Head of caudate nucleus (tissue), 42 donors: ENCODE measurements at places on chromosomes 11 and 22.

GRCh38 chr22:46739094-46739870 is 1.2 kb upstream of the CERK start:
- DNase-seq, result no peak

DNA sequence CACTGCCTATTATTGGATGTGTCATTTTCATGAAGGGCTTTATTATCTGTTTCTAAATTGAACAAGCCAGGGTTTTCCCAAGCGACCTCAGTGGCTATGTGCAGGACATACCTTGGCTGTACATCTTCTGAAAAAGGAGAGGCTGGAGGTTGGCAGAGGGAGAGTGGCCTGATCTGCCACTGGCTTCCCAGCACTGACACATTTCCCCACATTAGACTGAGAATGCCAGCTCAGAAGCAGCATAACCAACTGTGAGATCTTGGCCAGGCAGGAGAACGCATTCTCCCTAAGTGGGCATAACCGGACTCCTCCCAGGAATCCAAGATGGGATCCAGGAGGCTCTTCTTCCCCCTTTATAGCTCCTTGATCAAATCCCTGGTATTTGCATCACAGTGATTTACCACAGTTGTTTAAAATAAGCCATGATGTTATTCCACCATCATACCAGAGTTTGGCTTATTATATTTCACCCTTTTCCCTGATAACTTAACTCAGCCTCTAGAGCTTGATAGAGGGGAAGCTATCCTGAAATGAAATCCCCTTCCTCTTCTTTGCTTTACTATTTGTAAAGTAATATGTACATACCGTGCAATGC is 33.8 kb downstream of the AMOTL1 start:
- DNase-seq, result no peak

- no peak for DNase-seq
Measured at GRCh38 chr11:62458212-62459002, 39.6 kb downstream of the SCGB1A1 start.

DNA sequence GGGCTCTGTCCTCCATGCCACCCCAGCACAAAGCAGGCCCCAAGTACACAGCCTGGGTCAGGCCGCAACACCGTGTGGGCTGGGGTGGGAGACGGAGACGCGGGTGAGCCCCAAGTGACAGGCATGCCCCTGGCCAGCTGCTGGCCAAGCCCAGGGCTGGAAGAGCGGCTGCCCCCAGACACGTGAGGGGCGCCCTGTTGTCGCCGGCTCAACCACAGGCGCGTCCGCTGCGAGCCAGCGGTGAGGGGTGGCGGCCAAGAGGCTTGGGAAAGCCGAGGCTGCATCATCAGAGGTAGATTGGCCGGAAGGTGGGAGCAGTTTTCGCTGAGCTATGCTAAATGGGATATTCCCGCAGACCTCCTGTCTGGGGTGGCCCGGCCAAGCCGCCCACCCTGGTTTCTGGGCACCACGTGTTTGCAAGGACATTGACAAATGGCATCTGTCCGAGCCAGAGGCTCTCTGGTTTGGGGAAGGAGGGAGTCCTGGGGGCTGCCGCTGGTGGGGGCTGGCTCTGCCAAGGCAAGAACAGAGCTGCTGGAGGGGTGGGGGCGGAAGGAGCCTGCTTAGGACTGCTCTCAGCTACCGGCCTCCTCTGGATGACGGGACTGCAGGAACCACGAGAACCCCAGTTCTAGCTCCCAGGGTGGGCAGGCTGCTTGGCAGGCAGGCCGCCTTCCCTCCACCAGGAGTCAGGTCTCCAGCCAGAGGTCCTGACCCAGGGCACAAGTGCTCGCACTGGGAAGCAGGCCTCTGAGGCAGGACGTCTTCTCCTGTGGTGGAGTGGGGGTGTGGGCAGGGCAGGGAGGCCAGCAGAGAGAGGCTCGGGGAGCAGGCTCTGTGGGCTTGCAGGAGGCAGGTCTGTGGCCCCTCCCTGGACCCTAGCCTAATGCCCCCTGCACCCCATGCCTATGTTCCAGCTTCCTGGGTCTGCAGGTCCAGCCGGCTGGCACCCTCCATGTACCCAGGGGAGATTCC is 552 bp downstream of the PRR33 start:
- DNase-seq, result no peak

DNA sequence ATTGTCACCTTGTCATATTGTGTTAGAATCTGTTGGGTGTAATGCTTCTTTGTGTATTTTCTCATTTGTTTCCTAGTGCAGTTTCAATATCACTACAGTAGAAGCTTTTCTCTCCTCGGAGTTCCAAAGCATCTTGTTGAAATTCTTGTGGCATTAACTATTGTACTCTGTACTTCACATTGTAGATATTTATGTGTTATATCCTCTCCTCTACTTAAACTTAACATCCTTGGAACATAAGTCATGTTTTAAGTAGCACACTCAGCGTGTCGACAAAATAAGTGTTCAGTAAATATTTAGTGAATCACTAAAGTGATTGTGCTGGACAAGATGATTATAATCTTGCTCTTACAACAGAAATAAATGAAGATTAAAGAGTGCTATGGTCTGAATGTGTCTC is 201.7 kb downstream of the ARHGAP42 start:
- no peak for DNase-seq

DNA sequence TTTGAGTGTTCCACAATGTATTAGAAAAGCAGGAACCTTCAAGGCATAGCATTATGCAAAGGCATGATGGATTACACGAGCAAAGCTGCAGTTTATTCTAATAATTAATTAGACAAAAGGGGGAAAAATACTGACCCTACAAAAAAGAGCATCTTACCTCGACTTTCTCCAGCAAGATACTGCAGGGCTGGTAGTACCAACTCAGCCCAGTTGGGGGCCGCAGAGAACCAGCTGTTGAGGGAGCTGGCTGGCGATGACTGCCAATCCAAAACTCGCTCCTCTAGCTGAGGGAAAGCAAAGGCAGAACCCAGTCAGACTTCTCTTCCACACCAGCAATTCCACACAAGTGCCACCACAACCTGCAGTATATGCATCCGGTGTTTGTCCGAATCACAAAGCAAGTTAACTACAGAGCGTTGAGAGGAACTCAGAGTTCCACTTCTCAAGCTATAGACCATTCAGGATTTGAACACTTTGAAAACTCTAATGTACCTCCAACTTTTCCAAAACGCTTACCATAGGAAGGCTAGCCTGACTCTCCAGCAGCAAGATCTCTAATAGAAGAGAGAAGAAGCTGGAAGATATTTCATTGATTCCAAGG is 13.7 kb downstream of the NFRKB start:
- peak; percentile 60 for DNase-seq

DNA sequence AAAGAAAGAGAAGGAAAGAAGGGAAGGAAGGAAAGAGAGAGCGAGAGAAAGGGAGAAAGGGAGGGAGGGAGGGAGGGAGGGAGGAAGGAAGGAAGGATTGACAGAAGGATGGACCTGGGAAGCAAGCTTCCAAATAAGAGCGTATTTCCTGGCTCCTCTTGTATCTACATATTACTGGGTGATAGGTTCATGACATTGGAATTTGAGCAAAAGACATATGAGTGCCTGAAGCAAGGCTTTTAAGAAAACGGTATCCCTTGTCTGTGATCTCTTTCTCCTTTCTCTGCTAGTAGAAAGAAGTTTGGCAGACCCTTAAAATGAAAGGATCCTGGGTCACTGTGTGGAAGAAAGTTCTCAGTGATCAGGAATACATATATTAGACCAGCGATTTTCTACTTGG is 932.2 kb upstream of the CCDC90B start:
- no peak for DNase-seq

DNA sequence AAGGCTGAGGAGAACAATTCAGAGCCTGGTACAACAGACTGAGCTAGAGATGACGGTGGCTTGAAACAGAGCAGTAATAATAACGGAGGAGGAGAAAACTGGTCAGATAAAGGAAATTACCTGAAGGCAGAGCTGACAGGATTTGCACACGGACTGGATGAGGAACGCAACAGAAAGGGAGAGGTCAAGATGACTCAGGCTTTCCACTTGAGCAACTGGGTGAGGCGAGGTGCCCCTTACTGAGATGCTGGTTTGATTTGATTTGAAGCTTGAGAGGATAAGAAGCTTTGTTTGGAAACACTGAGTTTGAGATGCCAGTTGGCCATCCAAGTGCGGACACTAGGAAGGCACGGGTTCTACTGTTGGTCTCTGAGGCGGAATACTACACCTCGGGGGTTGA is 35.4 kb upstream of the NRIP3 start:
- DNase-seq, result no peak

GRCh38 chr11:7450836-7451235 is 34.5 kb upstream of the OLFML1 start:
- no peak for DNase-seq

DNA sequence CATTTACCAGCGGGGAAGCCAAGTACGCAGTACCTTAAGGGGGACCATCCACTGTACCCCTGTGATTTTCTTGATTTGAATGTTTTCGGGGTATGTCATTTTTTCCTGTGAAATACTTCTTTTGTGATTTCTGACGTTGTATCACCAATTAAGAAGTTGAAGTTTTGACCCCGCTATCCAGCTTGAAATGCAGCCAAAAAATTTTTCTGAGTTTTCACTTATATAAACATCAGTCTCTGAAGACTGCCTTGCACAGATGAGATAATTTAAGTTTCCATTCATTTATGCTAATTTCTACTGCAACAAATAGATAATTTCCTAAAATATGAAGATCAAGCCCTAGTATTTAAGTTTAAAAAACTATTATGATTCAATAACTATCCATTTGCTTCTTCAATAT is 20.0 kb downstream of the CTSC start:
- DNase-seq, result no peak

DNA sequence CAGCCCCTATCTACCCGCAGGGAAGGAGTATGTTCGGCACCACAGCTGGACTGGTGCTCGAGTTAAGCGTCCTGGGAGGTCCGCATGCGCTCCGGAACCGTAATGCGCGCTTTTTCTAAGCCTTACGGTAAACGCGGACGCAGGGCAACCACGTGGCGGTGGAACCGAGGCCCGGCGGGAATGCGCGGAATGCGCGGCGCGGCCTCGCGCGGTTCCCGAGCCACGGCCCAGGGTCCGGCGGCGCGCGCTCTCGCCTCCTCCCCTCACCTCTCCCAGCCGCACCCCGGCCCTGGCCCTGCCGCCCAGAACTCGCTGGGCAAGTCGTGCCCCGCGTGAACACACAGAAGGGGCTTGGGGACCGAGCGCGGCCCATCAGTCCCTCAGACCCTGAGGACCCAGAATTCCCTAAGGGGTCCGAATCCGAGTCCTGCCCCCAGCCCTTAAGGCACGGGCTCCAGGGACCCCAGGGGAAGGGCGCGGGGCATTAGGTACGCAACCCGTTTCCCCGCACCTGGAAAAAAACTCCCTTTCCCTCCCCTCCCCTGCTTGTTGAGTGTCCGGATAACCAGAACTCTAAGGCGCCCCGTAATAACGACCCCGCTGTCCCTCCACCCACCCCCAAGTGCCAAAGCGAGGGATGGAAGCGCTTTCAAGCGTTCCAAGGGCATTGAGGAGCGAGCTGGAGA is 4.3 kb upstream of the CCND1 start:
- DNase-seq, result peak; percentile 63

DNA sequence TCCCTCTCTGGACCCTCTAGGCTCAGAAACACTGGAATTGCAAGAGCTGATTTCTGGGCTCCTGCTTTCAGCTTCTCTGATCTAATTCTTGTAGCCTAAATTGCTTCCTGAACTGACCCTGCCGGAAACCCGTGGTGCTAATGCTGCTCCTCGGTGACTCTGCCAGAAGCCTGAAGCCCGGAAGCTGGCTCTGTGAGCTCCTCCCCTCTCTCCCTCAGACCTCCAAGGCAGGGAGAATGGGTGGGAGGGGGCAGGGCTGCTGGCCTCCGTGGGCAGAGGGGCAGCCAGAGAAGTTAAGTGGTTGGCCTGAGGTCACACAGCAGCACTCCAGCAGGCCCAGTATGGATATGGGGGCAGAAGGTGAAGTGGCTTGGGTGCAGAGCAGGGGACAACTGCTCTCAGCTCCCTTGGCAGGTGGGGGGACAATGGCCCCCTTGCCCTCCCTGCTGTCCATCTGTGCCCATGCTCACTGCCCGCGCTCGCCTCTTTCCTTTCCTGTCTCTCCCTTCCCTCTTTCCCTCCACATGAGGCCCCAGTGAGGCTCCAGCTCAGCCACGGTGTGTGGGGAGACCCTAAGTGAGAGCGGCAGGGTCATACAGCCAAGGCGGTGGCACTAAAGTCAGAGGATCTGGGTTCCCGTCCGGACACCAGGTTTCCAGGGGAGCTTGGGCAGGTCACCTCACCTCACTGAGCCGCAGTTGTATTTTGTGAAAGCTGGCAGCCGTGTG is 16.2 kb downstream of the CAPN5 start:
- no peak for DNase-seq

- DNase-seq, result peak; percentile 21
Measured at GRCh38 chr22:31055635-31056159, 25.4 kb upstream of the SMTN start.

- no peak for DNase-seq
Measured at GRCh38 chr11:27592098-27592780, 85.7 kb upstream of the LIN7C start.

DNA sequence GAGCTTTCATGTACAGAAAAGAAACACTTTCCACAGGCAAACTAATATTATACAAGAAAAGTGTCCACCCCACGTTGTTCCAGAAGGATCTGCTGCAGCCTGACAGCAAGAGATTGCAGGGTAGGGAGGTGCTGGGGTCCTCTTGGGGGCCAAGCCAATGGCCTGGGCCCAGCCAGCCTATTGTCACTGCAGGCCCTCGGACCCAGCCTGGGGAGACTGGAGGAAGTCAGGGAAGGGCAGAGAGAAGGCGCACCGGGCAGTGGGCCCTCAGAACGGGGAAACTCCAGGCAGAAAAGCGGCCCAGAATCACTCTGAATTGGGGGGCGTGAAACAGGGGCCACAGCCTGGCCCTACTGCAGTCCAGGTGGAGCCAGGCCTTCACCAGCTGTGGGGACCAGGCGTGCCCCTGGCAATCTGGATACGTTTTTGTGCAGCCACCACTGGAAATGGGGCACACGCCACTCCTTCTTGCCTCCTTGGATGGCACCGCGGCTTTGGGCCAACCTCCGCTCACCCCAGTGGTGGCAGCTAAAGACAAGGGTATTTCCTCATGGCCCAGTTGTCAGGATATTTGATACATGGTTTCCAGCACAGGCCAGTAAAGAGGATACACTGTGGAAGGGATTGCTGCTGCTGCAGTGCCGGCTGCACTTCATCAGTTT is 3.9 kb upstream of the NAP1L4 start:
- no peak for DNase-seq

- no peak for DNase-seq
Measured at GRCh38 chr22:45948081-45948648, 28.8 kb downstream of the WNT7B start.

GRCh38 chr11:58888579-58888978 is 44.1 kb upstream of the GLYATL2 start:
- DNase-seq, result no peak

- no peak for DNase-seq
Measured at GRCh38 chr11:441418-442274, at the start of gene ANO9. Gene ANO9 (minus strand): TSS chr11:442011. CDS start chr11:441926, 85 bp downstream.

- DNase-seq, result no peak
Measured at GRCh38 chr11:132858223-132858622, 674.1 kb downstream of the OPCML start.

DNA sequence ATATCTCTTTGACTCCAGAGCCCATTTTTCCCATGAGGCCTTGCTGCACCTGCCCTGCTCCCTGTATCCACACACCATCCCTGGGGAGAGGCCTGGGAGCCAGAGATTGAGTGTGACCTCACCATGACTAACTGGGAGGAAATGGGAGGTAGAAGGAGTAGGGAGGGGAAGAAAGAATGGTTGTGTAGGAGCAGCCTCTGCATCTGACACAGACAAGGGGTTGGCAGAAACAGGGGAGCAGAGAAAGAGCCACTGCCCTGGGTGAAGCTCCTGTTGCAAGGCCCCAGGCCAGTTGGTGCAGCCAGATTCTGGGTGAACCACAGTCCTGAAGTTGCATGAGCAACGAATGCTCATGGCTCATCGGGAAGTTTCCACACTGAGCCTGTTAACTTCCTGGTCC is 32.4 kb downstream of the POU2F3 start:
- no peak for DNase-seq
